ENCODE measurements at places on chromosomes 1 and 21.
A peak's percentile ranks its signal among the peaks of the same experiment; 100 is the strongest.

GRCh38 chr1:17052641-17053040 is 1.2 kb downstream of the SDHB start:
- DNase-seq: no peak

DNA sequence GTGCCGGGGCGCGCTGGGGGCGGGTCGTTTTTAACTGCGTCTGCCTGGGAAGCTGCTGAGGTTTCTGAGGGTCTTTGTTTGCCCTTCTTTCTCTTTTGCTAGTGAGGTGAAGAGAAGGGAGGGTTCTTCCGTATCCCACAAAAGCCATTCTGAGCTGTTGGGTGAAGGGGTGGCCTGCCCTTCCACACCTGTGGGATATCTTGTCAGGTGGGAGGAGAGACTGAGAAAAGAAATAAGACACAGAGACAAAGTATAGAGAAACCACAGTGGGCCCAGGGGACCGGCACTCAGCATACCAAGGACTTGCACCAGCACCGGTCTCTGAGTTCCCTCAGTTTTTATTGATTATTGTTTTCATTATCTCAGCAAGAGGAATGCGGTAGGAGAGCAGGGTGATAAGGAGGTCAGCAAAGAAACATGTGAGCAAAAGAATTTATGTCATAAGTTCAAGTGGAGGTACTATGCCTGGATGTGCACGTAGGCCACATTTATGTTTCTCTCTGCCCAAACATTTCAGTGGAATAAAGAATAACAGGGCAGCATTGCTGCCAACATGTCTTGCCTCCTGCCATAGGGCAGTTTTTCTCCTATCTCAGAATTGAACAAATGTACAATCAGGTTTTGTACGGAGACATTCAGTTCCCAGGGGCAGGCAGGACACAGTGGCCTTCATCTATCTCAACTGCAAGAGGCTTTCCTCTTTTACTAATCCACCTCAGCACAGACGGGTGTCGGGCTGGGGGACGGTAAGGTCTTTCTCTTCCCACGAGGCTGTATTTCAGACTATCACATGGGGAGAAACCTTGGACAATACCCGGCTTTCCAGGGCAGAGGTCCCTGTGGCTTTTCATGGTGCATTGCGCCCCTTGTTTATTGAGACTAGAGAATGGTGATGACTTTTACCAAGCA is 972 bp downstream of the PGBD2 start:
- DNase-seq: peak; percentile 12

DNA sequence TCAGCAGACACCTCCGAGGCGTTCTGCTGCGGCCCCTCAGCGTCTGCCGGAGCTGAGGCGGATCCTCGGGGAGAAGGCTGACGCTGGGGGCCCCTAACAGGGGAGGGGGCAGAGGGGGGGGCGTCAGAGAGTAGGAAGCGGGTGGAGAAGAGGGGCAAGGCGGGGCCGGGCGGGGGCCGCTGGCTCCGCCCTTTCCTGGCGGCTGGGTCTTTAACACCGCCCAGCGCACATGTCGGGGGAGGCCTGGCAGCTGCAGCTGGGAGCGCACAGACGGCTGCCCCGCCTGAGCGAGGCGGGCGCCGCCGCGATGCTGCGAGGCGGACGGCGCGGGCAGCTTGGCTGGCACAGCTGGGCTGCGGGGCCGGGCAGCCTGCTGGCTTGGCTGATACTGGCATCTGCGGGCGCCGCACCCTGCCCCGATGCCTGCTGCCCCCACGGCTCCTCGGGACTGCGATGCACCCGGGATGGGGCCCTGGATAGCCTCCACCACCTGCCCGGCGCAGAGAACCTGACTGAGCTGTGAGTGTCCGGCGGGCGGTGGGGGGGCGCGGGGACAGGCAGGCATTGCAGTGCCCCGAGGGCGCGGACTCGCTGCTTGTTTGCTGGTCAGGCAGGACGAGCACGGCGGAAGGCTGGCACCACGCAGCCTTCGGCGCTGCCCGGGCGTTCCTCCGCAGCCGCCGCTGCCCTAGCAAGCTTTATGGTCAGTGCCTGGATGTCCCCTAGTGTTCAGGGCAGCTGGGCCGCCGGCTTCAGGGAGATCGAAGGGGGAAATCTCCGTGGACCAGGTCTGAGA is at the start of gene NTRK1:
Gene NTRK1, plus strand, starts transcription at position 238 of the 796 bp plus-strand sequence. Its CDS starts 70 bp downstream, at position 308.
- DNase-seq: no peak

DNA sequence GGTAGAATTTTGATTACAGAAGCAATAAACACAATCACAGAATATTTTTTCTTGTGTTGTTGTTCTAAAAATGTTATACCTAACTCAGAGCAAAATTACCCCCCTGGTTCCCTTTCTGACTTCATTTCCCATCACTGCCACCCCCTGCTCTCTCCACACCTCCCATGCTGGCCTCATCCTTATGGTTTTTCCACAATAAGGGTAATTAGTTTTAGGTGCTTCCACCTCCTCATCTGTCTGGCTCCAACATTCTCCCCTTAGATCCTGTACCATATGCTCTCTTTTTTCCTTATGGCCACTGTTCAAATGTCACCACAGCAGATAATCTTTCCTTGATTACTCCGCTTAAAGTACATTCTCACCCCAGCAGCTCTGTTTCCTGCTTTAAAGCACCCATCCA is 2208.6 kb downstream of the MRPL39 start:
- no peak for DNase-seq

GRCh38 chr1:230827801-230828200 is 40.5 kb downstream of the C1orf198 start:
- DNase-seq: no peak

GRCh38 chr1:77175230-77175844 is 43.9 kb downstream of the PIGK start:
- no peak for DNase-seq

GRCh38 chr1:154193821-154194220 is 1.9 kb upstream of the TPM3 start:
- DNase-seq: no peak

GRCh38 chr1:26949926-26950319 is 10.3 kb downstream of the KDF1 start:
- DNase-seq: no peak

DNA sequence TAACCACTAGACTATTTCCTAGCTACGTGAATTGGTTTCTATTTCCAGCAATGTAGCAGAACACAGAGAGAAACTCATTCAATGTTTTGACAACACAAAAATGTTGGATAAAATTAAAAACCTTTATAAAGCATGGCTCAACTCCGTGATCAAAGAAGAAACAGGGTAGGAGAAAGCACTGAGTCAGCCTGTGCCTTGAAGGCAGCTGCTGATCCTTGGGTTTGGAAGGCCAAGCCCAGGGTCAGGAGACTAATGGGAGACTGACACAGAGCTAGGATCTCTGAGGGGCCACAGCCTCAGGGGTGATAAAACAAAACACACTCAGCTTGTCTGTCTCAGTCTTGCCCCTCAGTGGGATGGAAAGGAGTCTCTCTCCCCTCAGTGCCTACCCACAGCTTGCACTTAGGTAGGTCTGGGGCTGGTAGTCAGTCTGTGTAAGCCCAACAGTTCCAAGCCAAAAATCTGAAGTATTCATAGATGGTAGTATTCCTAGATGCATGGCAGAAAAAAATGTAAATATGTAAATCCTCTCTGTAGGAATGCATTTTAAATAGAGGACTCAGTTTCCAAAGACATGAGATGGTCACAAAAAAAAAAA is 53.3 kb downstream of the B3GALNT2 start:
- DNase-seq: no peak

DNA sequence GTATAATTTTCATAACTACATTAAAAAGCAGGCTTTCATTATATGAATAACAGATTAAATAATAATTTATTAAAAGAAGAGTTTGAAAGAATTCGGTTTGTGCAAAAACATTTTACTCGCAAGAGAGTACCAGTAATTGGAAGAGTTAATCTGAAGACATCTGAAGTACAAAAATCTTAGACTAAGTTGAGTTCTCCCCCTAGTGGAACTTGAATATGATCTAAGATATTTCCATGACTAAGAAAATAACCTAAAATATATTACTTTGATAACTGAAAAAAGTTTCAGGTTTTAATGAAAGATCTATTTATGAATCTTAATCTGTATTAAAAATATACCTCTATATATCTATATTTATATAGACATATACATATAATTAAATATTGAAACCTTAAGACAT is 112.5 kb upstream of the GFI1 start:
- DNase-seq: no peak

GRCh38 chr1:182235952-182236650 is 155.5 kb downstream of the GLUL start:
- peak; percentile 76 for DNase-seq

DNA sequence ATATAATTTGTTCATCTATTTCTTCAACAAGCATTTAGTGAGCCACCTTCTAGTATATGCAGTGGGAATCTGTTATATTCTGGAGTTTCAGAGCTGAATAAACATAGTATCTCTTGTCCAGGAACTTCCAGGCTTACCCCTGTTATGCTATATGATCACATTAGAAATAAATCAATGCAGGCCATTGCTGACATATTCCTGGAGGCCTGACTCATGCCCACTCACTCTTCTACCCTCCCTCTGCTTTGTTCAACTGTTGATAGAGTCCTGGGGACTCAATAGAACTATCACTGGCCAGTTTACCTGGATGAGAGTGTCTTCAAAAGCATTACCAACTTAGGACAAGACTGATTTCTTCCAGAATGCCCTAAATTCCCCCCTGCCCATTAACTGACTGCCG is 29.3 kb upstream of the SRSF10 start:
- no peak for DNase-seq

- DNase-seq: peak; percentile 11
Measured at GRCh38 chr1:234561319-234561718, 48.7 kb downstream of the IRF2BP2 start.

DNA sequence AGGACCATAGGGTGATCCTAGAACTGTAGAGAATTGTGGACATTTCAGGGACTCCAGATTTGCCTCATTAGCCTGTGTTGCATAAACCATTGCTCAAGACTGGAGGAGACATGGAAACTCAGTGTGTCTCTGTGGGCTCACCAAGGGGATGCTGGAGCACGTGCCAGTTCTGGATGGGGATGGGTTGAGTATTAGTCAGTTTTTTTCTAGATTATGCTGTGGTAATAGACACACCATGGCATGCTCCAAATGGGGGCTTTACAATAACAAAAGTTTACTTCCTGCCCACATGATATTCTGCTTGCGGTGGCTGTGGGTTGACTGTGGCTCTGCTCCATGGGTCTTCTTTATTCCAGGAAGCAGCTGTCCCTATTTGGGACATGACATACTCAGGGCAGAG is 125.4 kb downstream of the FOXD2 start:
- no peak for DNase-seq

GRCh38 chr1:103477101-103477500 is 48.4 kb upstream of the RNPC3 start:
- DNase-seq: no peak

DNA sequence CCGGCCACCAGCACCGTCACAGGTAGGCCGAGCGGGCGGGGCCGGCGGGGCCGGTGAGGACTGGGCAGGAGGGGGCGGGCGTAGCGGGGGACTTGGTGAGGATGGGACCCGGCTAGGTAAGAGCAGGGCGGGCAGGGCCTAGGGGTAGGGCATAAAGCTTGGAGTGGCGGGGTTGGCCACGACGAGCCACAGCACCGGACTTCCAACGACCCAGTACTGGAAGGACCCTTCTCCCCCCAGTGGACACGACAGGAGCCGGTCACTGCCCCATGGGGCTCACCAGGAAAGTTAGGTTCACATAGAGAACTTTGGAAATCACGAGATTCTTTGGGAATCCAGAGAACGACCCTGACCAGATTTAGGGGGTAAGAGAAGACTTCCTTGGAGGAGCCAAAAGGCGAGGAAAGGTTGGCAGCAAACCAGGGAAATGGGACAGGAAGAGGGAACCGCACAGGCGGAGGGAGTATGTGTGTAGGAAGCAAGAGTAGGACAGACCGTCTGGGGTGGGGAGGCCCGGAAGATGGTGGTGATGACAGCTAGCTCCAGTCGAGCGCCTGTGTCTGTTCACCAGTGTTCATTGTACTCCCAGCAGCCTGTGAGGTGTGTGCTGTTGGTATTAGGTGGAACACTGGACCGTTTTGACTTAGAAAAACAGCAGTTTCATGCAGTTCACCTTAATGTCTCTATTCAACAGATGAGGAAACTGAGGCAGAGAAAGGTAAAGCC is 20.4 kb downstream of the ZNF362 start:
- DNase-seq: no peak

- no peak for DNase-seq
Measured at GRCh38 chr1:23004112-23004511, 11.5 kb downstream of the TEX46 start.

- no peak for DNase-seq
Measured at GRCh38 chr1:40627987-40628902, 37.2 kb downstream of the RIMS3 start.

DNA sequence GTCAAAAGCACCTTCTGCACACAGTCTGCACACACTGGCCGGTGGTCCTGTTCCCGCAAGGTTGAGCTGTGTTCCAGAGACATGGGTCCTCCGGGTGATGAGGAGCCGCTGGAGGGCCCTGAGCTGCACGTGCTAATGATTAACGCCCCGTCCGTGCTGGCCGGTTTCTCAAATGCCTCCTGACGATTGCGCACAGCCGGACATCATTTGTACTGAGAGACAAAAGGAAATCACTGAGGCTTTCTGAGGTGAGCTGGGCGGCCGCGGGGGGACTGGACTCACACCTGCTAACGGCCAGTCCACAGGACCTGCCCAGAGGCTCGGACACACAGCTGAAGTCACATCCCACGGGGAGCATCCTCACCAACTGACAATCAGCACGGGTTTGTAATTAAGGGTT is 29.2 kb downstream of the POFUT2 start:
- DNase-seq: no peak

DNA sequence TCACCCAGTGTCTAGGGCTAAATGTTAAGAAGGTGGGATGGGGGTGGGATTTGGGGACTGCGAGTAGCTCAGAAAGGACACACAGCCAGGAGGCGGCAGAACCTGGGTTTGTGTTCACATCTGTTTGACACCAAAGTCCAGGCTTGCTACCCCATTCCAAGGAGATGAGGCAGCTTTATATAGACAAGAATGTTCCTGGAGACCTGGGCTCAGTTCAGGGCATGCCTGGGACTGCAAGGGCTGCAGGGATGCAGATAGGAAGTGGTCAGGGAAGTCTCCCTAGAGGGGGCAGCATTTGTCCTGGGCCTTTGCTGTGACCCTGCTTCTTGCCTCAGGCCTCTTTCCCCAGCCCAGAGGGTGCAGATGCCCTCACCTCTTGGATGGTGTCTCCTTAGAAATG is 16.3 kb downstream of the PADI3 start:
- DNase-seq: no peak

DNA sequence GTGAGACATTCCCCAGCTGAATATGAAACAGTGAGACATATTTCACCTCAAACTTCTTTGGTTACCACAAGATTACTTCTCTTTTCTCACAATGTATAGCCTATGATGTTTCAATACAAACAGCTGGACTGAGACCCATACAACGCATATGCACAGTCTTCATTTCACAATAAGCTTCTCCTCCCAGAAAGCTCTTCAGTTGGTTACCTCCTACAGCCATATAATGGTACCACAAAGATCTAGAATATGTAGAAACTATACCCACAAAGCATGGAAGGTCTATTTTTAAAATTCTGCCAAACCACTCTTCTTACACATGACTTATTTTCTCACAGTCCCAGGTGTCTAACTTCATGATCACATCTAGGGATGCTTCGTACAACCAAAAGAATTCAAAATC is 70.8 kb downstream of the JAK1 start:
- DNase-seq: no peak

Measured in left colon (tissue), 2 donors.